ENCODE measurements at places on chromosomes 13 and 19.

DNA sequence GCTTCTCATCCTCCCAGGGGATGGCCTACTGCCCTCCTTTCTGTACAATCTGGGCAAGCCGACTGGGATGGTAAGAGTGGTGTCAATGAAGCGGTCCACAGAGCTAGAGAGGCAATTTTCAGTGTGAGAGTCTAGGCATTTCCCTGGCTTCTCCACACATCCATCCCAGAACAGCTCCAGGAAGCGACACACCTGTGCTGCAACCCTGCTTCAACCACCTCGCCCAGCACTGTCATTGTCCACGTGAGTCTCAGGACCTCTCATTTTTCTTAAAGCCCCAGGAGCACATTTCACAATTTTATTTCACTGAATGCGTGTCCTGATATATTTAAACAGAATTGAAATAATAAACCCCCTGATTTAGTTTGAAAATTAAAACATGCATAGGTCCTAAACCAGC, 15.5 kb upstream of the UBL3 start:
- DNase-seq = no peak

DNA sequence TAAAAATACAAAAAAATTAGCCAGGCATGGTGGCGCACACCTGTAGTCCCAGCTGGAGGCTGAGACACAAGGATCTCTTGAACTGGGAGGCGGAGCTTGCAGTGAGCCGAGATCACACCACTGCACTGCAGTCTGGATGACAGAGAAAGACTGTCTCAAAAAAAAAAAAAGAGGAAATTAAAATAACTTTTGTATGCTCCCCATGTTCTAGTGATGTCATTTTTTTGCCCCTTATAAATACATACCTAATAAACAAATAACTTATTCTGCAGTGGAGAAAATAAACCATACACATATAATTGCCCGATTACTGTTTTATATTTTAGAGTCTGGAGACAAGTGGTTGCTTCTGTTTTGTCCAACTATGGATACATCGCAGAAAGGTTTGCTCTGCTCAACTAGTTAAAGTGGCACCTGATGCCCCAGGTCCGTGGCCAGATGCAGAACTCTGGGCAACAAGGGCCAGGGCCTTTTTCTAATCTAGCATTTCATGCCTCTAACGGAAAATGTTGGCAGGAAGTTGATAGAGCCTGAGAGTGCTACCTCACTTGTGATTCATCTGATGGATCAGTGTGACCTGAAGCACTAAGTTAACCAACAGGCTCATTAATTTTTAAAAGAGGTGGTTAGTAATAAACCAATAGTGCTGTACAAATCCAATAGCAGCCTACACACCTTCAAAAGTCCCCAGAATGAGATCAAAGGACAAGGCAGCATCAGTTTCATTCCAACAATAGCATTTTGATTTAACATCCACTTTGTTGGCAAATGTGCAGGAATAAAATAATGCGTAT, 18.8 kb downstream of the UBE2L5 start:
- DNase-seq = no peak

GRCh38 chr19:32316034-32316433, 29.4 kb upstream of the ZNF507 start:
- DNase-seq = no peak

DNA sequence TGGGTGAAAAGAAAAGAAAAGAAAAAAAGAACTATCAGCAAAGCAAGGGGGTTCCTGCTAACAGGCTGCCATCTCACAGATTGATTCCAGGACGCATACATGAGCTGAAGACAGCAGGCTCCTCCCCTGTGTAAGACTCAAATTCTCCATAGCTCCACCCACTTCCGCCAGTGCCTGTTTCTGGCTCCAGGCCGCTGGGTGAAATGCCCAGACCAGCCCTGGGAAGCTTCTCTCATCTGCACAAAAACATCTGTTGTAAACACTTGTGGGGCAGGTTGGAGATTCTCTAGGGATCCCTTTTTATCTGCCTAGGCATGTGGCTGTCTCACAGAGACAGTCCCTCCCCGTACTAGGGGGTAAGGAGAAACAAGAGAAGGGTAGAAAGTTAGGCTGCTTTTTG, 1054.4 kb upstream of the SPRY2 start:
- DNase-seq = no peak

DNA sequence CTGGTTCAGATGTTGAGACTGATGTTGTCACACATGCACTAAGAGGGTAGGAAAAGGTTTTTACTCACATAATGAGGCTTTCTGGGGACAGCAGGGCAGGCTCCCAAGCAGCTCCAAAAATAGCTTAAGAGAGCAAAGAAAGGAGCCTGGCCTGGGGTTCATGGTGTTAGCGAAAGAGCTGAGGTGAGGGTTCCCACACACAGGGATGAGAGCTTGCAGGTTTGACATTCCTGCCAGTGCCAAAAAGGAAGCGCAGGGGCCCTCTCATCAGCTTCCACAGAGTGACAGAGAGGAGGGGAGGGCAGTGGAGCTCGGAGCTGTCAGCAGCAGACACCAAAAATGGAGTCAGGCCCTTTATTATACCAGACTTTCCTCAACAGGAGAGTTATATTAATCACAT, 65.5 kb upstream of the FAM216B start:
- DNase-seq = no peak

GRCh38 chr19:15538774-15539173, 30.4 kb downstream of the CYP4F22 start:
- peak; percentile 23 for DNase-seq

DNA sequence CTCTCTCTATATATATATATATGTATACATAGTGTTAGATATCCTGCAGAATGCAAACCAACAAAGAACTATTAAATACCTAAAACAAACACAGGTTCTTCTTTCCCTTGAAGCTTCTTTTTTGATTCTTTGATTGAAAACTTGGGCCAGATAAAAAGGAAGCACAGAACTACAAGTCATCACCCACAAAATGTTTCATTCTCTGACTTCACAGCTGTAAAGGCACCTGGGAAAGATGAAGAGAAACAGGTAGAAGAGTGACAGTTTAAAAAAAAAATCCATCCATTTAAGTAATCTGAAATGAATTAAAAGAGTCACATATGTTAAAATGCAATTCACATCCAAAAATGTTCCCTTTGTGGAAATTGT, 90.7 kb upstream of the FNDC3A start:
- no peak for DNase-seq

DNA sequence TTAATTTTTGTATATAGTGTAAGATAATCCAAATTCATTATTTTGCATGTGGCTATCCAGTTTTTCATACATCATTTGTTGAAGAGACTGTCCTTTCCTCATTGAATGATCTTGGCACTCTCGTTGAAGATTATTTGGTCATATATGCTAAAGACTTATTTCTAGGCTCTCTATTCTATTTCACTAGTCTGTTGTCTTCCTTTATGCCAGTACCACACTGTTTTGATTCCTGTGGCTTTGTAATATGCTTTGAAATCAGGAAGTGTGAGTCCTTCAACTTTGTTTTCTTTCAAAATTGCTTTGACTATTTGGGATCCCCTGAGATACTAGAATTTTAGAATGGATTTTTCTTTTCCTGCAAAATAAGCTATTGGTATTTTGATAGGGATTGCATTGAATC, 24.5 kb downstream of the FNDC3A start:
- DNase-seq = no peak

DNA sequence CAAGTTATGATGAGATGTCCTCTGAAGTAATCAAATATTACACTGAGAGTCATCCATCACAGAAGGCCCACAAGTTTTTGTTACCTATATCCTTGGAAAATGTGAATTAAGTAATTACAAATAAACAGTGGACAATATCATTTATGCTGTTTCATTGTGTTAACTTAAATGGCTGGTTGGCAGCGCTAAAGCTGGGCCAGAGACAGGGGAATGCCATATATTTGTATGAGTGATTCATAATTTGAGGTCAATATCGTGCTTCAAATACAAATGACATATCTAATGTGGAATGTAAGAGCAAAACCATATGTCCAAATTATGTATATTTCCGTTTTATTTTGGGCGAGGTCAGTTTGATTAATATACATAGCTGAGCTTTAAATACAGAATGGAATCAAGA, 1556.2 kb downstream of the SLITRK5 start:
- DNase-seq = no peak

DNA sequence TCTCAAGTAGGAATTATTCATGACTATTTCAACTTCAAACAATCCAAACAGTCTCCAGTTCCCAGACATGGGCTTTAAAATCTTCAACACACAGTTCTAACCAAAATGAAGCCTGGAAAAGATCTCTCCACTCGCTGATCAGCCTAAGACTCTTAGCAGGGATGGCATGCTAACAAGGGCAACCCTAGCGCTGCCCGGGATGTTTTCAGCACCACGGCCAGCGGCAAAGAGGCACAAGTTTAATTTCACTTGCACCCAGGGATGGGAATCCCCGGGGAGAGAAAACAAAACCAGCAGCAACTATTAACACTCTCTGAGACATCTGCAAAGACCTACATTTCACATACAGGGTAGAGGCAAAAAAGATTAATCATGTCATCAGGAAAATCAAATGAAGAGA, 43.0 kb downstream of the CACNA1A start:
- DNase-seq = peak; percentile 17

GRCh38 chr13:71148396-71148795, 718.6 kb downstream of the DACH1 start:
- no peak for DNase-seq

DNA sequence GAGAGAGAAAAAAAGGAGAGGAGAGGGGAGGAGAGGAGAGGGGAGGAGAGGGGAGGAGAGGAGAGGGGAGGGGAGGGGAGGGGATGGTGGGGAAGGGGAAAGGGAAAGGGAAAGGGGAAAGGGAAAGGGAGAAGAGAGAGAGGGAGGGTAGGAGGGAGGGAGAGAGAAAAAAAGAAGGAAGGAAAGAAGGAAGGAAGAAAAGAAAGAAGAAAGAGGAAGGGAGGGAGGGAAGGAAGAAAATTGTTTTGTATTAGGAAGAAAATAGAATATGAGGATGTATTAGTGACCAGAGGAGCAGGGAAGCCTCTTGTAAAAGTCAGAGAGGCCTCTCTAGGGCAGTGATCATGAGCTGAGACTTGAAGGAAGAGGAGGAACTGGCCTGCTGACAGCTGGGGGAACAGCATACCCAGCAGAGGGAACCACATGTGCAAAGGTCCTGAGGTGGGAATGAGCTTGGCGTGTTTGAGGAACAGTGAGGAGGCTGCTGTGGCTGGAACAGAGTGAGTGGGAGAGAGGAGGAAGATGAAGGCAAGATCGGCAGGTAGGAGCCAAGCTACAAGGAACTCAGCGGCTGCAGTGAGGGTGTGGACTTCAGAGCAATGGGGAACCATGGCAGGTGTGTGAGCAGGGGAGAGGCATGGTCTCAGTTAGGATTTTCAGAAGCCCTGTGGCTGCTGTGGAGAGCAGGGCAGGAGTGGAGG, 9.6 kb upstream of the KCNN1 start:
- DNase-seq = no peak

DNA sequence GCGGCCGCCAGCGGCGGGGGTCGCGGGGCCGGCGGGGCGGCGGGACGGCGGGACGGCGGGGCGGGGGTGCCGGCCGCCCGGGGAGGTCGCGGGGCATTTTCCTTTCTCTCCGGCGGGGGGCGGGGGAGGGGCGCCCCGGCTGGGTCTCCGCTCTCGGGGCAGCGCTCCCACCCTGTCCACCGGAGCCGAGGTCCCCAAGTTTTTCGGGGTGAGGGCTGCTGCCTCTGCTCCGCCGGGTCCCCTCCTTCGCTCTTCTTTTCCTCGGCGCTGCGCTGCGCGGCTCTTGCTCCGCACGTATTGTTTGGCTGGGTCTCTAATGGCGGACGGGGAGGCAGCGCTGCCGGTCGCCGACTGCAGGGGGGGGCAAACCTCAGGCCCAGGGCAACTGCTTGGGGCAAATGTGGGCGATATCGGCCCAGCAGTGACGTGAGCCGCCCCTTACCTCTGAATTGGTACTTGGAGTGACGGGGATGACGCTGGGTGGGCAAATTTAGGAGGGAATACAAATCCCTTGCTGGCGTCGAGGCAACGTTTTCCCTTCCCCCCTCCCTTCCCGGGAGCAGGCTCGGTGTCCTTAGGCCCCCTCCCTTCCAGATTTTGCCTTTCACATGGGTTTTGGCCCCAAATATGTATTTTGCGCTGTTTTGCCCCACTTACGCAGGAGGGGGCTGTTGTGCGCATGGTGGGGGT, 759 bp downstream of the ZMYM2 start:
- peak; percentile 75 for DNase-seq

DNA sequence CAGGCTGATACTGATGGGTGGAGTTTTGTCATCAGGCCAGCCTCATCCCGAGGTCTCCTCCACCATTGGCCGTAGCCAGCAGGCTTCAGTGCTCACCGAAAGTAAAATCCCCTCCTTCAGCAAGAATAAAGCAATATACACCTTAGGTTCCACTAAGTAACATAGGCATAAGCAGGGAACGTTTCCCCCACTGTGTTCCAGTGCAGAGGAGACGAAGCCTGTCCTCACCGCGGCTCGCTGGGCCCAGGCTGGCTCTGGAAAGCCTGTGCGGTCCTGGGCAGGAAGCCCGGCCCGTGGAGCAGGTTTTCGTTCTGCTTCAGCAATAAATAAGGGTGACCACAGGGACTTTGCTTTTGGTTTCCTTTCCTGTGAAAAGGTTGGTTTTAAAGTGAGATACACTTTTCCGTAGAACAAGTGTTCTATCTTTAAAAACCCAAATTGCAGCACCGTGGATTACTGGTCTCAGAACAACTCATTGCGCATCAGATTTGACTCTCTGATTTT, 16.3 kb upstream of the TEX29 start:
- DNase-seq = peak; percentile 56

DNA sequence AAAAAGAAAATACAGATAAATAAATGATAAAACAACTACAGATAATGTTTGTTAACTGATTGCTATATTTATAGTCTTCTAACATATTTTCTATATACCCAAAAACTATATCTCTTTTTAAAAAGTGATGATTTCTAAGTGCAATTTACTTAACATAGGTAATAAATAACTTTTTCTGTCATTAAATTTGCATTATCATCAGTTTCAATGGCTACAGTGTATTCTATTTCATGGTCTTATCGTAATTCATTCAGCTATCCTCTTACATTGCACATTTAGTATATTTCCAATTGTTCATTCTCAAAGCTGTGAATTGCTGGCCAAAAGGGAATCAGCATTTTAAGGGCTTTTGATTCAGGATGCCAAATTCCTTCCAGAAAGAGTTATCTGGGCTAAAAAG, 3.6 kb downstream of the ZNF180 start:
- DNase-seq = no peak

GRCh38 chr19:49553451-49554271, 25.9 kb downstream of the RCN3 start:
- DNase-seq = peak; percentile 68

DNA sequence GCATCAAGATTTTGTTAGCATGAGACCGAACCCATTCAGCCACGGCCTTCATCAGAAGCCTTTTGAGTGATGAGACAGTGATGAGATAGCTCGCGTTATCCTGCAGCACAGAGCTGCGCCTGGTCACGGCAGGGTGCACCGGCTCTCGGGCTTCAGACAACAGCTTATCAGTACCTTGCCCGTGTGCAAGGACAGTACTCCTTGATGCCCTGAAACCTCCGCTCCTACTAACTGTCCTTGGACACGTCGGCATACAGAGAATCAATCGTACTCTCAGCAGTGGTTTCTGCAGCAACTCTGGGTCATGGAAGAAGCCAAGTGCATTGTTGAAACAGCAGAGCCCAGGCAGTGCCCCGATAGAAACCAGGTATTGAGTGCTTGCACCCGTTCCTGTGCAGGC, 40.7 kb downstream of the IRS2 start:
- no peak for DNase-seq

- DNase-seq = no peak
Measured at GRCh38 chr19:11882606-11883005, 5.0 kb upstream of the ZNF69 start.
